ENCODE measurements at places on chromosomes 7 and 10. TPM values are rescaled to one million over a fixed set of nuclear protein-coding genes. Genes with fewer than 3 reads are reported as not detected.

GRCh38 chr10:43696909-43697483 lies 48.3 kb upstream of the ZNF32 start:
- no peaks in the 10 kb centered on the region for H3K27me3 ChIP-seq
- peaks cover 6% of the 10 kb centered on the region for H3K4me1 ChIP-seq
- no peak for DNase-seq
- H3K4me3 ChIP-seq, result no peak overlapping the region
- no peak overlapping the region for H3K27ac ChIP-seq

- H3K4me1 ChIP-seq, result no peaks in the 10 kb centered on the region
- no peak overlapping the region for H3K4me3 ChIP-seq
- DNase-seq, result no peak
- no peaks in the 10 kb centered on the region for H3K36me3 ChIP-seq
- no peaks in the 10 kb centered on the region for H3K27me3 ChIP-seq
Observed at GRCh38 chr7:77982926-77983550, 184.5 kb downstream of the PHTF2 start.

- no peaks in the 10 kb centered on the region for H3K36me3 ChIP-seq
- no peaks in the 10 kb centered on the region for H3K27me3 ChIP-seq
- H3K27ac ChIP-seq, result no peak overlapping the region
Observed at GRCh38 chr7:108167460-108167859, 37.3 kb upstream of the LAMB4 start.

Gene PRLHR
- total RNA-seq, result not detected

Gene NCOA4
- 188 TPM for total RNA-seq

Gene OLAH
- under 0.01 TPM for total RNA-seq

DNA sequence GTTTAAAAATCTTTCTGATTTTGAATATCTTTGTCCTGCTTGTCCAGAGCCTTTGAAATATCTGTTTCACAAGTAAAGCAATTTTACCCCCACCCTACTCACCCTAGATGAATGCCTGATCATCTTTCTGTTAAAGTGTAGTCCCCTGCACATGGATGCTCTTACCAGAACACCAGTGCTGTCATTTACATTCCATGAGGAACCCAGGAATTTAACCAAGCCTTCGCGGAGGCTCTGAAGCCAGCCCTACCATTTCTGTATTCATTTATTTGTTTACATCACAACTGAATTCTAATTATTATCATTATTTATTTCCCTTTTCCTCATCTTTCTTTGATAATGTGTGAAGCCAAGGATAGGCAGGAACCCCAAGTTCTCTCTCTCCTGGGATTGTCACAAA lies 167.8 kb upstream of the MYO3A start:
- no peak for DNase-seq
- H3K27me3 ChIP-seq, result no peaks in the 10 kb centered on the region
- H3K36me3 ChIP-seq, result no peaks in the 10 kb centered on the region
- H3K4me1 ChIP-seq, result no peaks in the 10 kb centered on the region

DNA sequence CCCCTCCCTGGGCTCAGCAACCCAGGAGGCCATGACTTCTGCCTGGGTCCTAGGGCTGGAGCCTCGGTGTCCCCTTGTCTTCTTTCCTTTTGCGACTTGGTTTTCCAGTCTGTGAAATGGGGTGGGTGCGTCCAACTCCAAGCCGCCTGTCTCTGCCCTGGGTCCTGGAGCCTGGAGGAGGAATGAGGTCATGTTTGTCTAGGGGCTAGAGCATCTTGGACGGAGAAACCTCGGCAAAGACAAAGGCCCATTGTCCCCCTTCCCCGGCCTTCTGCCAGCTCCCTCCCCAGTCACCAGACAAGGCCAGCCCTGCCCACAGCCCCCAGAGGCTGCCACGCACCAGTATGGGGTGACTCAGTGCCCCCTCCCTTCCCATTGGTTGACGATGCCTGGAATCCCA lies 39.8 kb upstream of the ELN start:
- no peak overlapping the region for H3K4me3 ChIP-seq
- H3K4me1 ChIP-seq, result peaks cover 15% of the 10 kb centered on the region
- DNase-seq, result peak; percentile 21
- no peak overlapping the region for H3K27ac ChIP-seq
- H3K36me3 ChIP-seq, result no peaks in the 10 kb centered on the region

Gene TCERG1L
- total RNA-seq, result not detected

GRCh38 chr10:87925570-87925969 lies 62.1 kb downstream of the PTEN start:
- no peaks in the 10 kb centered on the region for H3K27me3 ChIP-seq
- peaks cover 1% of the 10 kb centered on the region for H3K4me1 ChIP-seq
- no peak overlapping the region for H3K4me3 ChIP-seq
- H3K27ac ChIP-seq, result no peak overlapping the region
- peaks cover 6% of the 10 kb centered on the region for H3K36me3 ChIP-seq
- no peak for DNase-seq

Gene TAS2R5
- 0.36 TPM for total RNA-seq

Gene MACC1
- total RNA-seq, result under 0.01 TPM

Gene XRCC2
- 5.6 TPM for total RNA-seq

Gene MGMT
- 11.5 TPM for total RNA-seq

Gene CPA1
- not detected for total RNA-seq

Gene ANKRD22
- total RNA-seq, result not detected

DNA sequence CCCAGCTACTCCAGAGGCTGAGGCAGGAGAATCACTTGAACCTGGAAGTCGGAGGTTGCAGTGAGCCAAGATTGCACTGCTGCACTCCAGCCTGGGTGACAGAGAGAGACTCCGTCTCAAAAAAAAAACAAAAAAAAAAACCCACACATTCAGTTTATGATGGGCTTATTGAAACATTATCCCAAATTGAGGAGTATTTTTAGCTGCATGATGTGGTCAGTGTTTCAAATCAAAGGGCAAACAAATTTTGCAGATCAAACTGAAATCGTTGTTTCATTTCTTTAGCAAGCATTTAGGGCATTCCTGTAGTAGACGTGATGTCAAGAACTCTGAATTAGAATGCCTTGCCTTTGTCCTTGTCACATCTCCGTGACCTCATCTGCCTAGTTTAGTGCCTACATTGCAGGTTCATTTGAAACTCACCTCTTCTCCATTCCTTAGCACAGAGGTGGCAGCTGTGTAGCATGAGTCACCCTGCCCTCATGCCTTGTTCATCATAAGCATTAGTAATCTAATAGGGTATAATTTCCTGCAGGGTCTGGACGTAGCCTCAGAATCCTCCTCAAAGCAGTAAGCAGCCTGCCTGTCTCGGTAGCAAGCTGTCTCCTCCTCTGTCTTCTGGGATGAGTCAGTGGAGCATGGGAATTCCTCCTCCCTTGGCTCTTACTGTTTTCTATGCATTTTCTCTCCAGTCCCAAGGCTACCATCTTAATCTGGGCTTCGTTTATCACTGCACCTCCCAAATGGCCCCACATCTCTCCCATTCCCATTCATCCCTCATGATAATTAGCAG lies 73.8 kb downstream of the CUL1 start:
- H3K4me1 ChIP-seq, result peaks cover 5% of the 10 kb centered on the region
- peak; percentile 98 for DNase-seq
- H3K4me3 ChIP-seq, result no peak overlapping the region
- H3K36me3 ChIP-seq, result peaks cover 21% of the 10 kb centered on the region
- H3K27me3 ChIP-seq, result no peaks in the 10 kb centered on the region
- no peak overlapping the region for H3K27ac ChIP-seq

DNA sequence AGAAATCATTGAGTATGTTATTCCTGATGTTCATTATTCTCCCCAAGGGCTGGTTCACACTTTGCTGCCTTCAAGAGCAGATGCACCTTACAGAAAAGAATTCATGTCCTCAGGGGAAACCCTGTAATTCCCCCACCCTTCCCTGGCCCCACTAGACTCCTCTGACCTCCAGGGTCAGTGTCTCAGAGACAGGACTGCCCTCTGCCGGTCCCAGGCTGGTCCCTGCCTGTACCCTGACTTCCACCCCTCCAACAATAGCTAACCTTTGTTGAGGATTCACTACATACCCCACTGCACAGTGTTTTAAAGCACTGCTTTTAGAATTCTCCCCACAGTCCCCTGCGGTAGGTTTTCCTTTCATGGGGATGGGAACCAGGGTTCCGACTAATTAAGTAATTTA lies 4.4 kb upstream of the SEPHS1 start:
- no peak overlapping the region for H3K4me3 ChIP-seq
- DNase-seq, result no peak
- no peaks in the 10 kb centered on the region for H3K36me3 ChIP-seq
- no peak overlapping the region for H3K27ac ChIP-seq
- H3K4me1 ChIP-seq, result 0 out of 2 replicates have a peak, but pooled peaks cover 4% of the 10 kb centered on the region
- peaks cover 26% of the 10 kb centered on the region for H3K27me3 ChIP-seq

GRCh38 chr7:22208799-22209198 lies 148.2 kb downstream of the RAPGEF5 start:
- no peak for DNase-seq
- H3K4me3 ChIP-seq, result no peak overlapping the region
- no peak overlapping the region for H3K27ac ChIP-seq
- H3K4me1 ChIP-seq, result no peaks in the 10 kb centered on the region
- H3K36me3 ChIP-seq, result no peaks in the 10 kb centered on the region

Gene TMEM225B
- total RNA-seq, result 0.54 TPM

DNA sequence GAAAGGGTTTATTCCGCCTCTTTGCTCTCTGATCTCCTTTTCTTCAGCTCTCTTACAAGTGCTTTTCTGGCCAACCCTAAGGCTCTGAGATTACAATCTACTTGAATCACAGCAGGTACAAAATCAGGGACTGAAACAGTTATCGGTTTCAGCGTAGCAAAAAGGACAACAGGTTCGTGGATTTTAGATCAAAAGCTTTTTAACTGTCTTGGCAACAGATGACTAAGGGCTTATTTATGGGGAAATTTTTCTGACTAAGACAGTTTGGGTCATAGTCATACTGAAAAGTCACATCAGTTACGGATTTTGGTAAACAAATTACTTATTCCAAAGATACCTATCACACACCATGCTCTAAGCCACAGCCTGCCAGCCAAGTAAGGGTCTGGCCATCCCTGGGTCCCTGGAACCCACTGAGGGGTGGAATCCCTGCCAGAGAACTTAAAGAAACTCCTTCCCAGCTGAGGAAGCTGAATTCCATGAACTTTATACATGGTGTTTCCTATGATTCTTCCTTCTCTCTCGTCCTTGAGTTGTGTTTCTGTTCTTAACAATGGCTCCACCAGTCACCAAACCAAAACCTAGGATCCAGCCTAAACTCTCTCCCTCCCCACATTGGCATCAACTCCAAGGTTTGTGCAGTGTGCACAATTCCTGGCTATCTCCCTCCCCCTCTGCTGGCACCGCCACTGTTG lies 169.3 kb downstream of the FAM107B start:
- H3K36me3 ChIP-seq, result peaks cover 12% of the 10 kb centered on the region
- H3K27me3 ChIP-seq, result no peaks in the 10 kb centered on the region
- H3K4me3 ChIP-seq, result peak overlapping the region; percentile 67
- H3K4me1 ChIP-seq, result peaks cover 9% of the 10 kb centered on the region
- peak overlapping the region; percentile 70 for H3K27ac ChIP-seq
